Right ventricle myocardium inferior (tissue), 1 donor: ENCODE measurements at places on chromosomes 1 and 21. TPM values are rescaled to one million over a fixed set of nuclear protein-coding genes. Genes with fewer than 3 reads are reported as not detected.

Gene KRTAP19-3
- not detected for total RNA-seq

Gene NR5A2
- total RNA-seq = 1.6 TPM

Gene LMX1A
- total RNA-seq = 0.14 TPM

Gene TCEA3
- 73.6 TPM for total RNA-seq

Gene PWP2
- total RNA-seq = 8.1 TPM

Gene COQ8A
- 412 TPM for total RNA-seq
